ENCODE measurements at places on chromosomes 2 and 18. TPM values are rescaled to one million over a fixed set of nuclear protein-coding genes. Genes with fewer than 3 reads are reported as not detected.

The TET3 gene
- total RNA-seq = 3.4 TPM

The COBLL1 gene
- 49.7 TPM for total RNA-seq

The EPB41L3 gene
- total RNA-seq = 15.1 TPM

The DES gene
- total RNA-seq = 0.09 TPM

The GREB1L gene
- total RNA-seq = 9.5 TPM

The ANKRD30BL gene
- not detected for total RNA-seq
